HCEC 1CT (cell line): ENCODE measurements at places on chromosomes 6 and 20.

- peak; percentile 90 for DNase-seq
Measured at GRCh38 chr6:107323133-107323785, 136.1 kb downstream of the PDSS2 start.

DNA sequence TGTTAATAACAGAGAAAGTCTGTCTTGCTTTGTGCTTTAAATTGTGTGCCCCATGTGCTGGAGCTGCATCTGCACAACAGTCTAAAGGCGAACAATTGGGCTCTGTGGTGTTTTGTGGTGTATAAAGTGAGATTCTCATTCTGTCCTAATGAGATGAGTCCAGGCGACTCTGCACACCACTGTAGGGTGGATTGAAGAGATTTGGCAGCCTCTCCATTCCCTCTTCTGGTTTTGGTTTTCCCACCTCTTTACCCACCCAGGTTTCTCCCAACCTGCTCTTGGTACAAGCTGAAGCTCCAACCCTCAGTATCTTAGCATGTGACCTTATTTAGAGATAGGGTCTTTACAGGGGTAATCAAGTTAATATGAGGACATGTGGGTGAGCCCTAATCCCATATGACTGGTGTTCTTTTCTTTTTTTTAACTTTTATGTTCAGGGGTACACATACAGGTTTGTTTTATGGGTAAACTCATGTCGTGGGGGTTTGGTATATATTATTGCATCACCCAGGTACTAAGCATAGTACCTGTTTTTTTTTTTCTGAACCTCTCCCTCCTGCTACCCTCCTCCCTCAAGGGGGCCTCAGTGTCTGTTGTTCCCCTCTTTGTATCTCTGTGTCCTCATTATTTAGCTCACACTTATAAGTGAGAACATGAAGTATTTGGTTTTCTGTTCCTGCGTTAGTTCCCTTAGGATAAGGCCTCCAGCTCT lies 217.6 kb upstream of the DTNBP1 start:
- DNase-seq: no peak

GRCh38 chr6:17633465-17634188 lies 33.5 kb downstream of the FAM8A1 start:
- no peak for DNase-seq

DNA sequence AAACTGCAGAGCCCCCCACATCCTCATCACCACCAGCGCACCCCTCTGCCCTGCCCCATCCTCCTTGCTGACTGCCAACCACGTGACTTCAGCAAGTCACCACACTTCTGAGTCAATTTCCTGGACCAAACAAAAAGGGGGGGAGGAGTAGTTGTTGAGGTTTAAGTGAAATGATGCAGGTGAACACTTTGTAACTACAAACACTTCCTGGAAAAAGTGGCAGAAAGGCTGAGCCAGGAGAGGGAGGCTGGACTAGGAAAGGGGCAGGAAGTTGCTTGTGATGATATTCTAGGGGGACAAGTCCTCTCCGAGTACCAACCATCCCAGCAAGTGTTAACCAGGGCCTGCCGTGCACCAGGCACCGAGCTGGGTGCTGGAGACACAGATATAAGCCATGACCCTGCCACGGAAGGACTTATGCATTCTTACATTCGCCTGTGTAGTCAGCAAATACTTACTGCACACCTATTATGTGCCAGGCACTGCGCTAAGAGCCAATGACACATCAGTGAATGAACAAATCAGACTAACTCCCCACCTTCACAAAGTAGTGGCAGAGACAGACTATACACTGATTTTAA lies 67.3 kb downstream of the PREX1 start:
- peak; percentile 47 for DNase-seq

- DNase-seq: no peak
Measured at GRCh38 chr6:52946306-52946705, 36.8 kb upstream of the GSTA3 start.

DNA sequence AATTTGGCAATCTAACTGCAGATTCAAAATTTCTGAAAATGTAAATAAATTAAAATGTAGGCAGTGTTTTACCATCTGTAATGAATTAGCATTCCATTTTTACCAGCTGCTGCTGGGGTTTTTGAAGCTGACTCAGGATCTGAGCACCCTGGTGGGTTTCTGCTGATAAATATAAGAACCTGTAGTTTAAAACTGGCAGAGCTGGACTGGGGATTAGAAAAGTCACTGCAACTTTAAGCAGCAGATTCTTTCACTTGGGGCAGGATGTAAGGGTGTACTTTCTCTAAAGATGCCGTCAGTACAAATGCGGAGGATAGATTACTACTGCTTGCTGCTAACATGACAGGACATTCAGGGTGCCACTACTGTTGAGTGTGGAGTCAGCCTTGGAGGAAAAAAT lies 341.8 kb downstream of the CDKAL1 start:
- DNase-seq: peak; percentile 68

DNA sequence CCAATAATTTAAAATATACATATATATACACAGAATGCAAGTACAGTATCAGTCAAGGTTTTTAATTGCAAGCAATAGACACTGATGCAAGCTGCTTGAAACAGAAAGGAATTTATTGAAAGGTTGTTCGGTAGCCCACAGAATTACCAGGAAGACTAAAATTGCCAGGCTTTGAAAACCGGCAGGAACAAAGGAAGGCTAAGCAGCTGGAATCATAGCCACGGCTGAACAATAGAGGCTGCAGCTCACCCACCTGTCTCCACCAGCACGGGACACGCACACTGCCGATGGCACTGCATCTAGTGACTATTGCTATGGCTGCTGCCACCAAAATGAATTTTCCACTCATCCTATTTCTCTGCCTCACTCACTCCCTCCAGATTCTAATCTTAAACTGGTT lies 22.0 kb upstream of the L3MBTL3 start:
- no peak for DNase-seq

DNA sequence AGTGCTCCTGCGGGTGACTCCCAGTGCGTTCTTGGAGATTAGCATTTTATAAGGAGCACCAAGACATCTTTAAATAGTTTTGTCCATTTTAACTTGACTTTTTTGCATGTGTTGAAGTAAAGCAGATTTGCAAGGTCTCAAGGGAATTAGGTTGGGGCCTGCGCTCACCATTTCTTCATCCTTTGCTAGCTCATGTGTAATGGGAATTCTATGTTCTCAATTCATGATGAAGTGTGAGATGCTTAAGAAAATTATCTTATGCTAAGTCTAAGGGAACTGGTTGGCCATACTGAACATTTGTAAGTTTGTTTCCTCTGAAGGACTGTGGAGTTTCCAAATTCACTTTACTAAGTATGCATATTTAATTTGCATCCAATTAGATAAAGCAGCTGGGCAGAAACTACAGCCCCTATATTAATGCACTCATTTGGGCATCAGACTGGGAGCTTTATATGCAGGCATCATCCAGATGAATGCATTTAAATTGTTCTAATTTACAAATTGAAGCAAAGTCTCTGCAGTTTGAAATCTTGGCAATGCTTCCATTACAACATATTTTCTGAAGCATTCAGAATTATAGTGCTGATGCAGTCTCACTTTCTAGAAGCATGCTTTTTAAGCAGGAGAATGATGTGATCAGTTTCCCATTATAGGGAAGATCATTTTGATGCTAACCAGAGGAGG lies 108.3 kb upstream of the AKAP12 start:
- no peak for DNase-seq

GRCh38 chr6:138323821-138324220 lies 53.9 kb upstream of the SMIM28 start:
- DNase-seq: no peak

GRCh38 chr6:19169366-19169765 lies 667.8 kb upstream of the ID4 start:
- DNase-seq: no peak

- DNase-seq: peak; percentile 46
Measured at GRCh38 chr6:34352305-34352937, 40.0 kb downstream of the NUDT3 start.

- DNase-seq: no peak
Measured at GRCh38 chr6:18245642-18246041, 18.7 kb downstream of the DEK start.

GRCh38 chr6:43193929-43194328 lies 11.9 kb downstream of the CUL9 start:
- DNase-seq: no peak

DNA sequence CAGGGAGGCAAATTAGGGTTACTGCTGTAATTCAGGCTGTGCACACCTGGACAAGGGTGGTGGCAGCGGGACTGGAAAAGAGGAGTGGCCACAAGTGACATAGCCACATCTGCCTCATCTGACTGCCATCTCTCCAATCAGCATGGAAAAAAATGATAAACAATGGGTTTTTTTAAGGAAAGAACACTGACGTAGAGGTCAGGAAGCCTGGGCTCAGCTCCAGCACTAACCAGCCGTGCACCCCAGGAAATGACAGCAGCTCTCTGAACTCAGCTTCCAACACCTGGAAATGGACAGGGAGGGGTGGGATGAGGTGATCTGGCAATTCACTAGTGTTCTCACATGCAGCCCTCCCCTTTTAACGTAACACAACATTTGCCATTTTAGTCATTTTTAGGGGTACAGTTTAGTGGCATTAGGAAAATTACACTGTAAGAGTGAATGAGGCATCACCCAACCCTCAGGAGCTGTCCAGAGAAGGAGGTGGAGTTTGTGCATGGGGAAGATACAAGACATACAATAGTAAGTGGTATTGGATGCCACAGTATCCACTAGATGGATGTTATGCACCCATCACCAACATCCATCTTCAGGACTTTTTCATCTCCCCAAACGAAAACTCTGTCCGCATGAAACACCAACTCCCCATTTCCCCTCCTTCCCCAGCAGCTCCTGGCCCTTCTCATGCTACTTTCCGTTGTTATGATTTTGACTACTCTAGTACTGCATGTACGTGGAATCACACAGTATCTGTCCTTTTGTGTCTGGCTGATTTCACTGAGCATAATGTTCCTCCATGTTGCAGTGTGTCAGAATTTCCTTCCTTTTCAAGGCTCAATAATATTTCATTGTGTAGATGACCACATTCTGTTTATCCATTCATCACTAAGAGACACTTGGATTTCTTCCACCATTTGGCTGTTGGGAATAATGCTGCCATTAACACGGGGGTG lies 215.5 kb upstream of the ECI2 start:
- peak; percentile 61 for DNase-seq

GRCh38 chr6:113873043-113873667 lies 16.0 kb downstream of the MARCKS start:
- DNase-seq: no peak

DNA sequence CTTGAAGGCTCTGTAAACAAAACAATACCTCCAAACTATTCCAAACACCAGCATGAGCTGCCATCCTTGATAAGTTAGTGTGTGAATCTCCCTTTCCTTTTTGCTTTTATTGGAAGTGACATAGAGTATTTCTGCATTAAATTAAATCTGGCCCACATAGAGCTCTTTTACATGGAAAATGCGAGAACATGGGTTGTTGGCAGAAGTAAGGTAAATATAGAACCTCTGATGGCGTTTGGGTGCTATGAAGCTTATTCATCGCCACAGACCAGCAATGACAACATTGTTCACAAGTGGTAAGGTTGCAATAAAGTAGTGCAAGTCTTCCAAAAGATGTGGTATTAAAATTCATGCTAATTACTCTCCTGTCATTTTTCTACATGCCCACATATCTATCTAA lies 445.8 kb upstream of the JAG1 start:
- DNase-seq: no peak

DNA sequence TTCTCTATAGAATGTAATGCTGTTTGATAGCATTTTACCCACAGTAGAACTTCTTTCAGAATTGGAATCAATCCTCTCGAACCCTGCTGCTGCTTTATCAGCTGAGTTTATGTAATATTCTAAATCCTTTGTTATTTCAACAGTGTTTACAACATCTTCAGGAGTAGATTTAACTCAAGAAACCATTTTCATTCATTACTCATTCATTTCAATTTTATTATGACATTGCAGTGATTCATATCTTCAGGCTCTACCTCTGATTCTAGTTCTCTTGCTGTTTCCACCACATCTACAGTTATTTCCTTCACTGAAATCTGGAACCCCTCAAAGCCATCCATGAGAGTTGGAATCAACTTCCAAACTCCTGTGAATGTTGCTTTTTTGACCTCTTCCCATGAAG lies 93.7 kb downstream of the ZFAND3 start:
- DNase-seq: peak; percentile 77

DNA sequence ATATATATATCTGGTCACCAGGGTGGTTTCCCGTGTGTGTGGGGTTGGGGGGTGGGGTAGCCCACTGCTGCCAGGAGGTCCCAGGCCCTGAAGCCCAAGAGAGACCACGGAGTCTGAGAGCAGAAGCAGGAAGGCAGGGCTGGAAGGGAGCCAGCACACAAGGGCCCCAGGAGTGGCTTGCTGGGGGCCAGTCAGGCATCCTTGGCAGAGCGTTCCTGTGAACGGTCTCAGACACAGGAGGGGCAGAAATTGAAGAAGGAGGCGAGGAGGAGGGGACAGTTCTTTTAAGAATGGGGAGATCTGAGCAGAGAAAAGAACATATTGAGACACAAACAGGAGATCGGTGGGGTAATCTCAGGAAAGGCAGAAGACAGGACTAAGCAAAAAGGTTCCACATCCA lies 1.9 kb upstream of the EBF4 start:
- DNase-seq: no peak

DNA sequence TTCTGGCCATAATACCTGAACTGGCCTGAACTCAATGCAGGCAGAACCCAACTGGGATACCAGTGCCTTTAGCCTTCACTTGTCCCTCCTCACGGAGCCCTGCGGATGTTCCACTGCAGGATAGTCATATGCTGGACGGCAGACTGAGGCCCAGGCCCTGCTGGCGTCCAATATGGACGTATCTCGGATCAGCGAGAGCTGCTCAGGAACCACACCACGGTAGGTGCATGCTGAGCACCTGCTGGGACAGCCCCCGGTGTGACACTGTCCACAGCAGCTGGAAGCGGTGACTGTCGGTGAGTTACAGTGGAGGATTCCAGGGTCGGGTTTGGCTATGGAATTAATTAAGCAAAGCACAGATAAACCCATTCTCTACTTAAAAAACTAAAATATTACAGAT lies 48.7 kb downstream of the PSMG4 start:
- DNase-seq: no peak

DNA sequence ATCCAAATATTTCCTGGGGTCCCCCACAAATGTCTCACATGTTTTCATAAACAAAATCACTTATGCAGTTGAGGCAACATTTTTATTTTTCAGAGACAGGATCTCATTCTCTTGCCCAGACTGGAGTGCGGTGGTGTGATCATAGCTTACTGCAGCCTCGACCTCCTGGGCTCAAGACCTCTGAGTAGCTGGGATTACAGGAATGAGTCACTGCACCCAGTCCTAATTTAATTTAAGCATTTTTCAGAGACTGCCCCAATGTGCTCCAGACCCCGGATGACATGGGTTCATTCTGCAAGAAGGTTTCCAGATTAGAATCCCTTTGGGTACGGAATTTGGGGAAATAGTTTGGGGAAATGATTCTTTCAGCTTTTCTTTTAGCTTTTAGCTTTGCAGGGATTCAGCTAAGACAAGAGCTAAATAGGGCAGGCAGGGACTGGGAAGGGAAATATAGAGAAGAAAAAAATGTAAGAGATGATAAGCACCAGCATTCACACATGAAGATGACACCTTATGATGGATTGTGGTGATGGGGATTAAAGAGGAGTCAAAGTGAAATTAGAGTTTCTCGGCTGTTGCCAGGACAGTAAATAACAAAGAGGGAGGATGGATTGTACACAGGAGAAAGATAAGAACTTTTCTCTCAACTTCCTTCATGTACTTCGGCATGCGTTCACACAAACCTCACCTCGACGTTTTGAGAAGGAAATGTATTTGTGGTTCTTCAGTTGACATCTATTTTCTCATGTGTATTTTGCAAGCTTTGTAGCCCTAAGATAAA lies 169.4 kb upstream of the TAB2 start:
- no peak for DNase-seq

GRCh38 chr6:37029249-37029971 lies 24.0 kb downstream of the FGD2 start:
- DNase-seq: peak; percentile 83
